ENCODE measurements at places on chromosomes 1 and 21. TPM values are rescaled to one million over a fixed set of nuclear protein-coding genes. Genes with fewer than 3 reads are reported as not detected.

DNA sequence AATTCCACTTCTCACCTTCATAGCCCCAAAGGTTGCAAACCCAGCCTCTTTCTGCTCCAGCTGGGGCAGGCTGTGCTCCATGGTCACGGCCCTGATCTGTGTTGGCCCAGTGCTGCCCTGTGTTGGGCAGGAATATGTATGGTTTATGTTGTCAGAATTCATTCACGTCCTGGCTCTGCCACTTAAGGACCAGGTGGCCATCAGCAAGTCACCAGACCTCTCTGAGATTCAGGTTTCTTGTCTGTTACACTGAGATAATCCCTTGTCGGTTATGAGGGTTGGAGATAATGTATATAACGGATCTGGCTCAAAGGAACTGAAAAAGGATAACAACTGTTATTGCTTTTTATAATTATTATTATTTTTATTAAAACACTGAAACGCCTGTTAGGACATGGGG, 39.1 kb upstream of the SELENON start:
- DNase-seq, result no peak

- DNase-seq, result no peak
Observed at GRCh38 chr1:51320967-51321923, 9.1 kb downstream of the TTC39A start.

DNA sequence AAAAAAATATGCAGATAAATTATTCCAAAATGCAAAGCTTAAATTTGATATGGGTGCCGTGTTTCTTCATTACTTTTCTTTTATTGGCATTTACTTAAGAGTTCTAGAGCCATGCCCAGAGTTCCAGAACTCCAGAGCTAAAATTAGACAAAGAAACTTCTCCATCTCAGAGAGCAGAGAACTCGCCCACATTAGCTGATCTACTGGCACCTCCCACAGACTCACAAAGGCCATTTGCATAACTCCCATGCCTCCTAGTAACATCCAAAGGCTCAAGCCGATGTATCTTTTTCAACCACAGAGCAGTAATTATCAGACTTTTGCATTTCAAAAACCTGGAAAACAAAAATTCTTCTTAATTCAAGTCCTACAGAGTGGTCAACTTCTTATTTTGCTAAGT, 323.8 kb upstream of the ST6GALNAC5 start:
- no peak for DNase-seq

DNA sequence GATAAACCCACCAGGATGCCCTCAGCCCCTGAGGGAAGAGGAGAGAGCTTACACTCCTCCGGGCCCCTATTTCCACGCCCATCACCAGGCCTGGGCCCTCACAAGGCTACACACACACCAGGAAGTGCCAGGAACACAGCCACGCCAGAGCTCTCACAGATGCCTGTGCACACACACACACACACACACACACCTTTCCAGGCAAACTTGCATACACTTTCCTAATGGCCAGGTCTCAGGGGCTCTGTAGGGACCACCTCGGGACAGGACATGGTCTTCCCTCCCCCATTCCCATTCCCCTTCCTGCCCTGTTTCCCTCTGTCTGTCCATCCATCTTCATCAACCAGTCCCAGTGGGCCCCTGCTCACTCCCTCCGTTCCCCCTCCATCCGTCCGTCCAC, 9.7 kb upstream of the EPHA2 start:
- DNase-seq, result no peak

- no peak for DNase-seq
Observed at GRCh38 chr1:38577385-38577784, 282.2 kb downstream of the RRAGC start.

CRYBG2 gene
- total RNA-seq, result 1.4 TPM

GCSAML gene
- total RNA-seq, result not detected

DNA sequence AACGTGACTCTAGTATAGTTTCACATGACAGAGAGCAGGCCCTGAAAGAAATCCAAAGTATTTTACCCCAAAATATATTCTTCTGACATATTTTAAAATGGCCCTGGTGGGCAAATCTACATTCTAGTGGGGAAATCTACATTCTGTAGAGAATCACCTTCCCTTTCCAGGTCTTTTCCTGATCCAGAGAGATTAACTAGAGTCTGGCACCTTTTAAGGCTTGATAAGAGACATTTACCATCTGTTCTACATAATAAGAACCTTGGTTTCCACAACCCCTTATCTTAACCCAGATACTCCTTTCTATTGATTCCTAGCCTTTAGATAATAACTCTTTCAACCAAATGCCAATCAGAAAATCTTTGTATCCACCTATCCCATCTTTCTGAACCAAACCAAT, 17.0 kb upstream of the L1TD1 start:
- no peak for DNase-seq

LCE2A gene
- not detected for total RNA-seq

GRCh38 chr1:182614796-182615454, 10.7 kb upstream of the RGS16 start:
- no peak for DNase-seq

DNA sequence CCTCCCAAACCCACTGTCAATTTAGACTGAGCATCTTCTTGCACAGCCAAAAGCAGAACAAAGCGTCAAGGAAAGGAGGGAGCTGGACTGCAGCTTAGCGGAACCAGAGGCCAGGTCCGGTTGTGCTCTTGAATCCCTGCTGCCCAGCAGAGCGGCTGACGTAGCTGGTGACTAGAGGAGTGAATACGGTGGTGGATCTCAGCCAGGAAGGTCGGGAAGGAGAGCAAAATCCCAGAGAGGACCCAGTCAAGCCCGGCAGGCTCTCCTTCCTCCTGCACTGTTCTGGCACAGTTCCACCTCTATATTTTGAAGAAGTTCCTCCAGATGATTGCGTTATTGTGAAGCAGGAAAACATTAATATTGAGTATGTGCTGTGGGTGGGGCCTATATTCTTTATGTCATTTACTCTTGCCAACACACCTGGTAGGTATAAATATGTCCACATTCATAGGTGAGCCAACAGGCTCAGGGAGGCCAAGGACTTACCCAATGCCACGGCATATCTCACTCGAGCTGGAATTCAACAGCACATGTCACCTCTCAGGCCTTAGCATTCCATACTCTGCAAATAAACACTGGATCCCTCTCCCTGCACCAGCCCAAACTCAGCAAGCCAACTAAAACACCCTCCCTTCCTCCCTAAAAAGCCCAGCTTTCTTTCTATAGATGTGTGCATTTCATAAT, 23.6 kb upstream of the ABCB10 start:
- no peak for DNase-seq

DNA sequence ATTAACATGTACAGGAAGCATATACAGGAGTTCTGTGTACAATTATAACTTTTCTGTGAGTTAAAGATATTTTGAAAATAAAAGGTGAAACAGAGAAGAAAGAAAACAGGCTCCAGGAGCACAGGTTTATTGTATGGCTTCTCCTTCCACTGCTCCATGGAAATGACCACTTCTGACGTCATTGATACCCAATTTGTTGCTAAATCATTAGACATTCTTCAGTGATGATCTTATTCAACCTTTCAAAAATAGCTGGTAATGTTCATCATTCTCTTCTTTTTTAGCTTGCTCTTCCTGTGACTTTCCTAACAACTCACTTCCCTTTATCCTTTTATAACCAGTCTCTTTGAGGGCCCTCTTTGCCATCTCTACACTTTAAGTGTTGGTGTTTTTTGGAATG, 77.8 kb downstream of the KCNK2 start:
- DNase-seq, result no peak

KRTAP15-1 gene
- not detected for total RNA-seq

DNA sequence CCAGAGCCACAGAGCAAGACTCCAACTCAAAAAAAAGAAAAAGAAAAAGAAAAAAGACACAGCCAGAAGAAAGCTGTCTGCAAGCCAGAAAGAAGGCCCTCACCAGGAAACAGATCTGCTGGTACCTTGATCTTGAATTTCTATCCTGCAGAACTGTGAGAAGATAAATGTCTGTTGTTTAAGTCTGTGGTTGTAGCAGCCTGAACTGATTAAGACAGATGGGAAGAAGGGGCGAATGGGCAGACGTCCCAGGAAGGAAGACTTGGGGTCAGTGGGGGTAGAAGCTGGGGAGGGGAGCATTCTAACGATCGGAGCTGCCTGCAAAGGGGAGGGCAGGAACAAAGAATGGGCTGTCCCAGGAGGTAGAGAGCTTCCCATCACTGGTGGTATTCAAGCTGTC, 6.3 kb downstream of the SLC2A7 start:
- no peak for DNase-seq

- DNase-seq, result no peak
Observed at GRCh38 chr1:97660431-97661105, 260.3 kb downstream of the DPYD start.

- peak; percentile 19 for DNase-seq
Observed at GRCh38 chr1:203273869-203274602, 31.3 kb upstream of the BTG2 start.

GRCh38 chr1:209879539-209879938, 51.8 kb downstream of the UTP25 start:
- DNase-seq, result no peak

DNA sequence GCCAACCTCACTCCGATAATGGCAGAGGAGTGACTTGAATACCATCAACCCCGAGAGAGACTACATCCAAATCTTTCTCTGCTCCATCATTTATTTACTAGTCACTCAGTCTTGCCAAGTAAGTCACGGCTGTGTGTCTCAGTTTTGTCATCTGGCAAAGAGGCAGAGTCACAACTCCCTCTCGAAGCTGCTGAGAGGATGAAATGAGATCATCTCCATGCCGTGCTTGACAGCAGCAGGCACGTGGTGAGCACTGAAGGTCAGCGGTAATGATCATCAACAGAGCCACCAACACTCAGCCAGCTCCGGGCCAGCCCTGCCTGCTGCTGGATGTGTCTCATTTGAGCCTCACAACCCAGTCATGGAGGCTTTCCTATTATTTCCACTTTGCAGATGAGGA, 19.9 kb downstream of the ALDH4A1 start:
- DNase-seq, result no peak

TEDDM1 gene
- total RNA-seq, result not detected

- DNase-seq, result no peak
Observed at GRCh38 chr1:228812961-228813360, 77.7 kb downstream of the RHOU start.

FOXD3 gene
- total RNA-seq, result not detected

GRCh38 chr1:23790696-23791515, at the start of gene LYPLA2:
Gene LYPLA2 (plus strand): TSS chr1:23791145. CDS start chr1:23792683, 1,538 bp downstream.
- DNase-seq, result peak; percentile 78

GRCh38 chr1:33709783-33710718, 153.8 kb upstream of the HMGB4 start:
- no peak for DNase-seq

DNA sequence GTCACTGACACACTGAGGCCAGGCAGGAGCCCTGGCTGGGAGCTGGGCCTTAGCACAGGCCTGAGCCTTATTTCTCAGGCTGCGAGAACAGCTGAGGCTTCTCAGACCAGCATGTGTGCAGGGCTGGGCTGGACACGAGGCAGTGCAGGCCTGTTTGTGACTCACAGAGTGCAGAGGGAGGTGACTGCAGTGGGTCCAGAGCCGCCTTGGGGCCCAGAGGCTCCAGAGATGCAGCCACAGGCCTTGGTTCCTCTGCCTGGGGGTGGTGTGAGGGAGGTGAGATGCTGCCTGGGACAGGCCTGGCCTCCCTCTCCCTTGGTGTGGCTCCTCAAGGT, 61.2 kb upstream of the ETV3 start:
- DNase-seq, result no peak

S100A1 gene
- total RNA-seq, result not detected

- no peak for DNase-seq
Observed at GRCh38 chr1:156571261-156571852, 1.0 kb downstream of the IQGAP3 start.

DNA sequence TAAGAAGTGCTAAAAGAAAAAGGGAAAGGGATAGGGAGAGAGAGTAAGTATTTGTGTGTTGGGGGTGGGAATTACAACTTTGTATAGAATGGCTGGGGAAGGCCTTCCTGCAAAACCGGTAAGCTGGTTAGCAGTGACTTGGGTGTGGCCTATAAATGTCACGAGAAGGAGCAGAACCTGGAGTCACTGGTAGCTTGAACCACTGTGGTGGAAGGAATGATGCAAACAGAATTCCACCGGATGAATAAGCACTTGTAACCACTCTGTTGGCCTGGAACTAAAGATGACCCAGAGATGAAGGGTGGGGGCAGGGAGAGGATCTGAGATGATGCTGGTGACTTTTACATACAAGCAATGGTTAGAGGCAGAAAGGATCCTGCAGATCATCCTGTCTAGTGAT, 8.9 kb downstream of the XKR8 start:
- DNase-seq, result no peak

VTCN1 gene
- not detected for total RNA-seq

DNA sequence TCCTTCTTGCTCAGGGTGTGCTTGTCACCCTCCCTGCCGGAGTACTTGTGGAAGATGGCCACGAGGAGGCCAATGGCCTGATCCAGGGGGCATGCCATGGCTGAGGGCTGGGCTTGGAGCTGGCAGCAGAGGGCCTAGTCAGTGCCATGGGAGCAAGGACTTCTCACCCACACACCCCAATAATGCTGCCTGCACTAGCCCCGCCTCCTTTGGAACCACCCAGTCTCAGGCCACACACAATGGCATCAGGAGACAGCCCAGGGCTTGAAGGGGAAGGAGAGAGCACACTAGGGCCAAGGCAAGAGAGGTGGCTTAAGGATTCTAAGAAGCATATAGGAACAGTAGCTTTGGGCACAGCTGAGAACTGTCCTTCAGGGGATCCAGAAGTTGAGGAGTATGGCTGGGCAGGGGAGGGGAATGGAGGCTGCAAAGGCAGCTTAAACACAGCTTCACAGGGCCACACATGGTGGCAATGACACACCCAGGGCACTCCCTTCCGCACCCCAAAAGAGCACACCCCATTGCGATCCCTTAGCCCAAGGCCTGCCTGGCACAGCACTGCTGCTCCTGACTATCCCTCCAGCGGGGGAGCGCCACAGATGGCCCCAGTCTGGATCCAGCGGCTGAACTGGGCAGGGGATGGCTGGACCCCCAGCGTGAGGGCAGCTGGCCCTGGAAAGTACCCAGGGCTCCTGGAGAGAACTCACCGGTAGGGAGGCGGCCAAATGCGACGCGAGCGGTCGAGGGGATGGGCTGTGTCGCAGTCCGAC, at the start of gene S100A6:
TSS of gene S100A6 (minus strand) at position 750 of the 770 bp plus-strand sequence. CDS start at position 98, 652 bp downstream.
- DNase-seq, result peak; percentile 71

LRRC53 gene
- total RNA-seq, result not detected

AVPR1B gene
- not detected for total RNA-seq

GRCh38 chr21:36902793-36903192, 63.7 kb downstream of the HLCS start:
- no peak for DNase-seq

MRTO4 gene
- total RNA-seq, result 12.0 TPM

PRDM15 gene
- total RNA-seq, result 10.4 TPM

LAMB3 gene
- 0.25 TPM for total RNA-seq

EXTL1 gene
- total RNA-seq, result not detected

GRCh38 chr1:43879414-43879813, 54.2 kb upstream of the ARTN start:
- DNase-seq, result no peak

FAM72C gene
- not detected for total RNA-seq

GPR137B gene
- total RNA-seq, result 6.3 TPM

All from CD4-positive, alpha-beta T cell (primary cell).